ENCODE measurements at places on chromosomes 1 and 21.

- no peak for DNase-seq
Measured at GRCh38 chr1:228448372-228448771, 31.7 kb upstream of the TRIM17 start.

GRCh38 chr21:45019076-45019886, 55.1 kb upstream of the ADARB1 start:
- DNase-seq, result peak; percentile 57

DNA sequence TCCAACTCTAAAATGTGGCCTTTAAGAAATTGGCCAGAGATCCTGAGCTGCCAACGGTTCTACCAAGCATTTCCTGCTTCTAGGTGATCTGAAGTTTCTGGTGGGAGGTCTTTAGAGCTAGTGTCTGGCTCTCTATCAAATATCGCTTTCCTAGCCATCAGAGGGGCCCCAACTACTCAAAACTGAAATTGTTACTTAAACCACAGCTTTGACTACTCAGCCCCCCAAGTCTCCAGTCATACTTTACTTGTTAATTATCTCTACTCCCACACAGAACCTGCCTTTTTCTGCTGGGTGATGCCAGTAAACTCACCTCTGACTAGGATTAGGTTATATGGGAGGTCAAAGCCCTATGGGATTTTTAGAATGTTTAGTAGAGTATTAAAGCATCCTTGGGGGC, 95.1 kb downstream of the FASLG start:
- no peak for DNase-seq

DNA sequence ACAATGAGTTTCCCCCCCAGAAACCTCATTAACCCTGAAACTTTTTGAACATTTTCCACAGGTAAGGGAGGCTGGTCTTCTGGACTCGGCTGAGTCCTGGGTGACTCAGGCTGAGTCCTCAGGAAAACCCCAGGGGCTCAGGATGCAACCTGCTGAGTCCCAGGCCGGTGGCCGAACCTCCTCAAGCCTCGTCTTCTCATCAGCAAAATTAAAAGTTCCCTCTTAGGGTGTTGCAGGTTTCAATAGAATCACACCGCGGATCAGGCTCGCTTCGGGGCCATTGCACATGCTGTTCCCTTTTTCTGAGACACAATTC, 35.0 kb upstream of the GRHL3 start:
- DNase-seq, result no peak

DNA sequence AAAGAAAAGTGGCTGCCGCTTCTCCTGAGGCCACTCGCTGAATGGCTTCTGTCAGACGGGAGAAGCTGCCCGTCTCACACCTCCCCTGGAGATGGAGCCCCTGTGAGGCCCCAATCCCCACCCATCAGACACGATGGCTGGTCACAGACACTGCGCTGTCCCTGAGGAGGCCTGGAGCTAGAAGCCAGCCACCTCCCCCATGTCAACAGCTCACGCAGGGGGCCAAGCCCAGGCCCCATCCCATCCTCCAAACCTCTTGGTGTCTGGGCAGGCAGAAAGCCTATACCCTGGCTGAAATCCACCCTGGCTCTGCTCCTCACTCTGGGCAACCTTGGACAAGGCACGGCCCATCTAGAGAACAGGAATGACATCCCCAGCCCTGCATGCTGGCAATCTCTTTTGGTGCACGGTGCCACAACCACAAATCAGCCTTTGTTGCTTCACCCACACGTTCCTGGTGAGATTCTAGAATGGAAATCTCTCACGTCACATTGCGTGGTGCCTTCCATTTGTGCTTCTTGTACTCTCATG, 273.9 kb upstream of the VAMP3 start:
- no peak for DNase-seq

Data from islet precursor cell (in vitro differentiated cells).